Activated T-helper 1 cell treated with anti-CD3 and anti-CD28 coated beads, Interleukin-2, amount 50 U/mL, for 16 hours (primary cell): ENCODE measurements at places on chromosomes 1 and 21.

GRCh38 chr21:44319407-44320065 is 19.7 kb downstream of the CFAP410 start:
- DNase-seq = no peak

DNA sequence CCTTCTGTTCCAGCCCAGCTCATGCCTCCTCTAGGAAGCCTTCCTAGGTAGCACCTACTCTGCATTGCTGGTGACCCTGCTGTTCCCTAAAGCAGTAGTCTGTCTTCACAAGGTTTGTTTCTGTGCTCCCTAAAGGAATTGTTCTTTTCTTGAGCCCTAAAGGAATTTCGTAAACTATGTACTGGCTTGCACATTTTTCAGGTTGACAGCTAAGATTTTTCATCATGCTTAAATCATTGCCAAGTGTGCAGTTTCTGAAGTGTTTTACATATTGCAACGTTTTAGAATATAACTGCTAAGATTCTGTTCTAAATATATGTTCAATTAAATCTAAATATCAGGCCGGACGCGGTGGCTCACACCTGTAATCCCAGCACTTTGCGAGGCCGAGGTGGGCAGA is 13.1 kb downstream of the S100A16 start:
- no peak for DNase-seq

GRCh38 chr21:34594566-34595234 is 20.2 kb downstream of the RCAN1 start:
- no peak for DNase-seq

DNA sequence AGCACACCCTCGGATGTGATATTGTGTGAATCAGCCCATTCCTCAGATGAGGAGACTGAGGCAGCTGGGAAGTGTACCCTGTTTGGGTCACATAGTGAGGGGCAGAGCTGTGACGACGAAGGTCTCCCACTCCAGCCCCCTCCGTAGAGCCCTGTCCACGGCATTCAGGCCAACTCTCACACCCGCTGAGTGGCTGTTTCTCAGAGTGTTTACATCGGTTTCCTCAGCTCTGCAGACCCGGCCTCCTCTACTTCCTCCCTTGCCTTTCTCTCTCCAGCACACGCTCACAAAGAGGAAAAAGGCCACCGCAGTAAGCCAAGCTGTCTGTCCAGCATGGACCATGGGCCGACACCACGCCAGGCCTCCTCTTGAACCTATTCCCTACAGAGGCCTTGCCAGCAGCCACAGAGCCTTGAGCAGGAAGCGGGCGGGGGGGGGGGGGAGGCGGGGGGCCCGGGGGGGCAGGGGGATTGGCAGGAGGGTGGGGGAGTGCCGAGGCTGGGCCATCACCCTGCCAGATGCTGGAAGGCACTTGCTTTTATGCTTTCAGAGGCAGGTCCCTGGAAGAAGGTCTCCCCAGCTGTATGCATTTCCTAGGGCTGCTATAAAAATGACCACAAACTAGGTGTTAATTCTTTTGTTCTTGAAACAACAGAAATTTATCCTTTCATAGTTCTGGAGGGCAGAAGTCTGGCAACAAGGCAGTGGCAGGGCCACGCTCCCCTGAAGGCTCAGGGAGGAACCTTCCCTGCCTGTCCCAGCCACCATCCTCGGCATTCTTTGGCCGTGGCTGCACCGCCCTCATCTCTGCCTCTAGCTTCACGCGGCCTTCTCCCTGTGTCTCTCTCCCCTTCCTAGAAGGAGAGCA is 178.4 kb downstream of the PSMG1 start:
- no peak for DNase-seq

DNA sequence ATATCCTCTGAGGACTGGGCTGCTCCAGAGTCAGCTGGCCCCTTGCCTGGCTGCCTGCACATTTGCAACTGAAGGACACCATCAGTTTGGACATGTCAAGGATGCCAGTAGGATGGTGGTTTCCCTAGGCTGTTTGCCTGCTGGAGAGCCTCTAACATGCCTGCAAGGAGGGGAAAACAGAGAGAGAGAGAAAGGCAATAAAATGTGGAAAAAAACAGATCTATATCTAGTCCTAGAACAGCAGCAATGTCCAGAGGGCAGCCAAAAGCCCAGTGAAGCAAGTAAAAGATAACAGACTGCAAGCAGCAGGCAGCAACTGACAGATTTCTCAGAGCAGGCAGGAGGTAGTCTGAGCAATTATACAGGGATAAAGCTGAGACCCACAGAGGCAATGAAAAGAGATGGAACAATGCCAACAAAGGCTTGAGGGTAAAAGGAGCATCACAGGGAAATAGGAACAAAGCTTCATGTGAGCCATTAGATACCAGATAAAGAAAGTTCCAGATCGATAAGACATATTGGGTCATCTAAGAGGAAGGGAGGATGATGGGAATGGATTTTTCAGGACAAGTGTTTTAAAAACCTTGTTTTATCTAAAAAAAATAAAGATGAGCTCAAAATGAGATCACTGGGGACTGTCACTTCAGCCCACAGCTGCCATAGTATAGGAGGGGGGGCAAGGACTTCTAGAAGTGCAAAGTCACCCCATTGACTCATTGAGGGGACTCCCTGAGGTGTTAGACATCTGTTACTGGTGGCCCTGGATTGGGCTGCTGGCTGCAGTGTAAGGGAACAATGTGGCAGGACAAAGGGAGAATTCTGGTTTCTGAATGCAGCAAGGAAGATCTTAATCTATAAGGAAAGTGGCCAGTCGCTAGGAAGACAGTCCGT is 38.6 kb upstream of the GADD45A start:
- DNase-seq = no peak

DNA sequence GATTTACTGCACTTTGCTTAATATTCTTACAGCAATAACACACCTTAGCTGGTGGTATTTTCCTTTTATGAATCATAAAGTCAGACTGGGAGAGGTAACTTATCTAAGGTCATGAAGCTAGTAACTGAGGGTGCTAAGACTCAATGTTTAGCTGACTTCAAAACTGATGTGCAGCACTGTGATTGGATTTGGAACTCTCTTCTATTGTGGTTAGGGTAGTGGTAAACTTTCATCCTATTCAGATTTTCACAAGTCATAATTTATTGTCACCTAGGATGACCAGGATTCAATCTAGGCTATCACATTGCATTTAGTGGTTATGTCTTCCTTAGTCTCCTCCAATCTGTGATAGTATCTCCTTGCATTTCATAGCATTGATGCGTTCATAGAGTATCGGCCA is 18.9 kb downstream of the EPB41 start:
- DNase-seq = no peak

DNA sequence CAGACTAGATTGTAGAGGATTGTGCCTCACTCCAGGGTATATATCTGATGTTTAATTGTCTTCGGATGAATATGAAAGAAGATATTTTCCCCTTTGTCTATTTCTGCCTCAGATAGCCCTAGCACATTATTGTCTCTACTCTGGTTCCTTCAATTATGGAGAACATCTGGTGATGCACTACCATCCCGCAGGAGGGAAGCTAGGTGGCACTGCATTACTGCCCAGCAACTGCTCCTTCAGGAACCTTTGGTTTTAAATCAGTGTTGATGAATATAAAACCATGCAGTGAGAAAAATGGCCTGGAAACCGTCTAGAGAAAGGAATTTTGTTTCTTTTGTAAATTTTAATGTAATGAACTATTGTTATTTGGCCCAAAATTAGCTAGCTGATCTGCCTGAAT is 68.5 kb downstream of the GPR88 start:
- no peak for DNase-seq

GRCh38 chr1:97006044-97006661 is 284.6 kb downstream of the PTBP2 start:
- DNase-seq = no peak

DNA sequence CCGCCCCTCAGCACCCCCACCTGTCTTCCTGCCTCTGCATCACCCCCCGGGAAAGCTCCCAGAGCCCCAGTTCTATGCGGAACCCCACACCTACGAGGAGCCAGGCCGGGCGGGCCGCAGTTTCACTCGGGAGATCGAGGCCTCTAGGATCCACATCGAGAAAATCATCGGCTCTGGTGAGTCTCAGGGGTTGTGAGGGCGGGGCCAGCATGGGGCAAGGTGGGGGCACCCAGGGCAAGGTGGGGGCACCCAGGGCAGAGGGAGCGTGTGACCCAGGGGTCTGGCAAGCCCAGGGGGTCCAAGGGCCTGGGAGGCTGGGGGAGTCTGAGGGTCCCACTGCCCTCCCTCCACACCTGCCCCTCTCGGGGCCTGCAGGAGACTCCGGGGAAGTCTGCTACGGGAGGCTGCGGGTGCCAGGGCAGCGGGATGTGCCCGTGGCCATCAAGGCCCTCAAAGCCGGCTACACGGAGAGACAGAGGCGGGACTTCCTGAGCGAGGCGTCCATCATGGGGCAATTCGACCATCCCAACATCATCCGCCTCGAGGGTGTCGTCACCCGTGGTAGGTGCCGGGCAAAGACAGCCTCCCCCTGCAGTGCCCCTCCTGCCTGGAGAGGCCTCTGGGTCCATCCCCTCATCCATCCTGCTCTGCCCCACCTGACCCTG is 34.1 kb downstream of the EPHA8 start:
- DNase-seq = no peak

DNA sequence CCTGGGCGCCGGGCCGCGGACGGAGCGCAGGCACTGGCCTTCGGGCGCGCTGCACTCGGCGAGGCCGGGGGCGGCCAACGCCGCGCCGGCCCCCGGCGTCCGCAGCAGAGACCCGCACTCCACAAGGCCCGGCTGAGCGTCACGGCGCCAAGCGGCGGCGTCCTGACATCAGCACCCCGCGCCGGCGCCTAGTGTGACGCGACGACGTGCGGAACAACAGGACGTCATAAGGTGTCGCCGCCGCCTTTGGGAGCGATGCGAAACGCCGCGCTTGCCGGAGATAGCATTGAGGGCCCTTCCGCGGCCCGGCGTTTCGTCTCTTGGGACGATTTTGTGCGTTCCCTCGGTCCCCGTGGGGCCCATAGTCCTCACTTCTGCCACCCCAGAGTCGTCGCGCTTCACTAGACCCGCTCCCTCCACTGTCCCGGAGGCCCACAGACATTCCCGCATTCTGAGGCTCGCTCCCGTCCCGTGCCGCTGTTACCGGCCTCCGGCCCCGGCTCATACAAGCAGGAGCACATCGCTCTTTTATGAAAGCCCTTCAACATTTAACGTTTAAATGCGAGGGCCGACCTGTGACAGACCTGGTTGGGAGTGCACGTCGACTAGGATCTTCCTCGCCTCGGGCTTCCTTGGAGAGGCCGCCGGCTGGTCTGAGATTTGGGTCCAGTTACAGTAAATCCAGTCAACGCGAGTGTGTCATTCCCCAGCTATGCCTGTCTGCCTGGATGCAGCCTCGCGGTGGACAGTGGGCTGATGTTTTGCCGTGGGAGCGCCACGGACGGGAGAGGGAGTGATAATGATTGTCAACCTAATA is at the start of gene SSU72:
Gene SSU72 (minus strand): TSS at position 143 of the 817 bp plus-strand sequence. CDS start 306 bp downstream, outside the sequence.
- peak; percentile 88 for DNase-seq

GRCh38 chr1:242854466-242854865 is 330.0 kb upstream of the PLD5 start:
- no peak for DNase-seq
